ENCODE measurements at places on chromosomes 2 and 18.
A peak's percentile ranks its signal among the peaks of the same experiment; 100 is the strongest.

GRCh38 chr2:156490466-156490840 lies 54.3 kb downstream of the GPD2 start:
- no peak for DNase-seq

GRCh38 chr2:107772353-107772752 lies 54.3 kb upstream of the RGPD4 start:
- DNase-seq = no peak

DNA sequence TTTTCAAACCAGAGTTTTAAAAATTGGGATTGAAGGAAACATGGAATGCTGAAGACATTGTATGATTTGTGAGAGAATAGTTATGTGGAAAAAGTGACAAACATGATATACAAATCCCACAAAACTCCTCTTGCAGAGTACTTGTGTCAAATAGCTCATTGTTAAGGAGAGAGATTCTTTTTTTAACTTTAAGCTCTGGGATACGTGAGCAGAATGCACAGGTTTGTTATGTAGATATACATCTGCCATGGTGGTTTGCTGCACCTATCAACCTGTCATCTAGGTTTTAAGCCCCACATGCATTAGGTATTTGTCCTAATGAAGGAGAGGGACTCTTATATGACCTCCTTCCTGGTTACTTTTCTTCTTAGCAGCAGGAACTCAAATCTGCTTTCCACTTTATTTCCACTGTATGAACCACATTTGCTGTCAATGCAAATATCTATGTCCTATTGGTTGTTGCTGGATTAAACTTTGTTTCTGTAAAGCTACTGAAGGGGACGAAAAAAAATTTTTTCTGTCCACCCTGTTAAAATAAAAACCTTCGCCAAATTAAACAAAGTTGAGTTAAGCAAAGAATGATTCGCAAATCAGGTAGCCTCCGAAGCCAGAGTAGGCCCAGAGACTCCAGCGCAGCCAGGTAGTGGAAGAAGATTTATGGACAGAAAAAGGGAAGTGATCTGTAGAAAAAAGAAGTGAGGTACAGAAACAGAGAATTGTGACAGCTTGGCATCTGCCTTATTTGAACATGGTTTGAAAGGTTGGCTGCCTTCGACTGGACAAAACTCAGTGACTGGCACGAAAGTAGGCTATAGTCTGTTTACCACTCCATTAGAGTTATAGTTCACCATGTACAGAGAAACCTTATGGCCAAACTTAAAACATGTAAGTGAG lies 430.1 kb upstream of the CHST9 start:
- no peak for DNase-seq

DNA sequence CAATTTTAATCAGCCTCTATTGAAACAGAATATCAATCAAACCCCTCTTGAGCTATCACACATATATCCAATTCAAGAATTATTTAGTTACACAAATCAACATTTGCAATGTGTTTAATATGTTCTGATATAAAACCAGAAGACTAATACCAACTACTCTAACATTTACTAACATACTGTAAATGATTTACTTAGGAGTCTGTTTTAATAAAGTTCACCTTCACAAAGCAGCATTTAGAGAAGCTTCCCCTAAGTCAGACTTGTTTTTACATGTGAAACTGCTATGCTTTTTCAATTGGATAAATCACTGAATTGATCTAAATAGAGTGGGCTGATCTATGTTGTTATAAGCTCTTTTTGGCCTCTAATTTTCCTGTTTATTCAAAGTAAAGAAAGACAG lies 18.3 kb downstream of the COL4A3 start:
- DNase-seq = no peak

- no peak for DNase-seq
These were observed 86.7 kb downstream of the ITSN2 start for GRCh38 chr2:24273598-24273997.

DNA sequence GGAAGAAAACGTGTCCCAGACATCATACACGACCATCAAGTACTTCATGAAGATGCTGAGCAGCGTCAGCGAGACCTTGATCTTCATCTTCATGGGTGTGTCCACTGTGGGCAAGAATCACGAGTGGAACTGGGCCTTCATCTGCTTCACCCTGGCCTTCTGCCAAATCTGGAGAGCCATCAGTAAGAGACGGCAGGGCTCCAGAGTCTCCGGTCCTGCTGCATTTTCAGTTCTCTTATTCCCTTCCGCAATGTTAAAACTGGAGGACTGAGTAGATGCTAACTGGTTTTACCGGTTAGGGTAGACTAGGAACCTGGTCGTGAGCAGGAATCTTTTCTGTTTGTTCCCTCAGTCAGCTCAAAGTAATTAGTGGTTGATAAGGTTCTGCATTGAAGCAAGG lies 32.3 kb downstream of the SLC9A4 start:
- DNase-seq = peak; percentile 37

DNA sequence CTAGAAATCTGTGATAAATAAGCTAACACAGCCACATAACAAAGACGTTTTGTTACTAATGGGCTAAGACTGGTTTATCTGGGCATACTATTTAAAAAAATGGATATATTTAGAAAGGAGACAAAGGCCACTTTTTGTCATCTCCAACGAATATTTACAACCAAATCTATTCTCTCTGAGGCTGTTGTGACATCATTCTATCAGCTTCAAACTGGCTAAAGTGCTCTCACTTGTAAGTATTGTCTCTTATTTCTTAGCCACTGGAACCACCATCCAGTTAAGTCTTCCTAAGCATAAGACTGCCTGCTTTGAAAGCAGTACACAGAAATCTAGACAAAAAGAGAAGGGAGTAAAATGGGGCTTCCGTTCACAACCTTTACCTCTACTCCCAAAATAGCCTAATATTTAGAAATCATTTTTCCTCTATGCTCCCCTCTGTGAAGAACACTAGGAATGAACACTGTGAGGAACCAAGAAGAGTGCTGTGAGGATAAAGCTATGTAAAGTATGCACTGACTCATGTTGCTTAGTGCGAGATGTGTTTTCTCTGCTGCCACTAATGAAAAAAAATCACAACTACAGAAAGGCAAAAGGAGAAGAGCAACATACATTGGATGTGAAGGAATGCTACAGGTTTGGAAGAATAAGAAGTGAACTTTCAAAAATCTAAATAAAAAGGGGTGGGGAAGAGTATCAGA lies 264.1 kb downstream of the EXOC6B start:
- no peak for DNase-seq

DNA sequence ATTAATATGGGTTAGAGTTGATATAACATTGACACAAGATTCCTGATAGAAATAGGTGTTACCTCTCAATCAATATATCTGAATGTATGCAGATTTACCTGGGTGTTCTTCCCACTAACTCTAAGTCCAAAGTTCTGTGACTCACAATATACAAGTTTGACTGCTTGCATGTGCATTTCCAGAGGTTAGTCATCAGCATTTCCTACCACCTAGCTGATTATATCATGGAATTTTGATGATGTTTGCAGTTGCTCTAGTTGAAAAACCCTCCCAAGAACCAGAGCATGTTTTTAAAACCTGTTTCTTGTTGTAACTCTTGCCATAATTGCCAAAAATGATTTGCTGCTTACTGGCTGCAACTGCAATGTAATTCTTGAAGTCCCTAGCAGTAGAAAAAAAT lies 15.0 kb upstream of the DSG1 start:
- DNase-seq = no peak

DNA sequence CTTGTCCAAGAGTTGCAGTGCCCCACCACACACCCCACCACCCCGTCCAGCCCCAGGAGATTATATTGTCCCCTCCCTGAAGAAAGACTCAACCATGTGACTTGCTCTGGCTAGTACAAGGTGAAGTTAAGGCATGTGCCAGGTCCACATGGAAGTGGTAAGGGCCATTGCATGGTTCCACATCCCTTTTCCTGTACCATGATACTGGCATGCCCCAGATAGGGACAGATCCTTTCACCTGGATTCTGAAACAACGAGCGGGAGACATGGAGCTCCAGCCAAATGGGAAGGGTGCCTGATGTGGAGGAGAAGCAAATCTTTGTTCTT lies 141.5 kb upstream of the APCDD1 start:
- DNase-seq = no peak

DNA sequence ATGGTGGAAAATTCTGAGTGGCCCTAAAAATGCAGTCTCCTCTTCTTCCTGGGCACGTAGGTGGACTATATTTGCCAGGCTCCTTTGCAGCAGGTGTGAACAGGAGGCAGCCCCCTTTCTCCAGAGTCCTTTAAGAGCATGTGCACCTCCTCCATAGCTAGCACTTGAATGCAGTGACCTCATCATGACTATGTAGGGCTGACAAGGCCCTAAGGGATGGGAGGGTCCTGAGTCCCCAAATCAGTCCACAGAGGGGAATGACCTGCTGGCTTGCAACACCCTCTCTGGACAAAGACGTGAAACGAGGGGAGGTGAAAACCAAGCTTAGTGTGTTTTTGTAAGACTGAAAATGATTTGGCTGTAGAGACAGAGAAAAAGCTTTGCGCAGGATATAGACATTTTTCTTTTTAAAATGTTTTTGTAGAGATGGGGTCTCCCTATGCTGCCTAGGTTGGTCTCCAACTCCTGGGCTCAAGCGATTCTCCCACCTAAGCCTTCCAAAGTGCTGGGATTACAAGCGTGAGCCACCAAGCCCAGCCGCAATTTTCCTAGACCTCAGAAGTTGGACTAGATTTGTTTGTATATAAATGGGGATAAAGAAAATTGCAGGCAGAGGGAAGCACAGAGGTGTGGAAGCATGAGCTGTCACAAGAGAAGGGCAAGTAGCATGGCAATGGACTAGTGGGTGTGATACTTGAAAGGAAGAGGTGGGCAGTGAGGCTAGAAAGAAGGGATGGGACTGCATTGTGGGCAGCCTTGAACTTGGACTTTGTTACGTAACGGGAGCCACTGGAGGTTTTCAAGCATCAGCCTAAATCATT lies 28.8 kb downstream of the LONRF2 start:
- no peak for DNase-seq

DNA sequence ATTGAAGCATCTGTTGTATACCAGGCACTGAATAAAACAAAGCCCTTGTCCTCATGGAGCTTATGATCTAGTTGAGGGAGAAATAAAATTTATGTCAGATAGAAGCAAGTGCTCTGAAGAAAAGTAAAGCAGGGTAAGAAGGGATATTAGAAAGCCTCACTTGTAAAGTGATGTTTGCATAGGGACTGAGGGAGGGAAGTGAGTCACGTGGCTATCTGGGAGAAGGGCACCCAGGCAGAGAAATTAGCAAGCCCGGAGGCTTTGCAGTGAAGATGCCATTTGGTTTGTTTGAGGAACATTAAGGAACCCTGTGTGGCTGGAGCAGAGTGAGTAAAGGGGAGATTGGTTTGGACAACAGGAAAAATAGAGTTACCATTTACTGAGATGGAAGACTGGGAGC lies 52.1 kb downstream of the RBBP8 start:
- no peak for DNase-seq

- DNase-seq = no peak
These were observed 109.1 kb downstream of the CABLES1 start for GRCh38 chr18:23244401-23244800.

DNA sequence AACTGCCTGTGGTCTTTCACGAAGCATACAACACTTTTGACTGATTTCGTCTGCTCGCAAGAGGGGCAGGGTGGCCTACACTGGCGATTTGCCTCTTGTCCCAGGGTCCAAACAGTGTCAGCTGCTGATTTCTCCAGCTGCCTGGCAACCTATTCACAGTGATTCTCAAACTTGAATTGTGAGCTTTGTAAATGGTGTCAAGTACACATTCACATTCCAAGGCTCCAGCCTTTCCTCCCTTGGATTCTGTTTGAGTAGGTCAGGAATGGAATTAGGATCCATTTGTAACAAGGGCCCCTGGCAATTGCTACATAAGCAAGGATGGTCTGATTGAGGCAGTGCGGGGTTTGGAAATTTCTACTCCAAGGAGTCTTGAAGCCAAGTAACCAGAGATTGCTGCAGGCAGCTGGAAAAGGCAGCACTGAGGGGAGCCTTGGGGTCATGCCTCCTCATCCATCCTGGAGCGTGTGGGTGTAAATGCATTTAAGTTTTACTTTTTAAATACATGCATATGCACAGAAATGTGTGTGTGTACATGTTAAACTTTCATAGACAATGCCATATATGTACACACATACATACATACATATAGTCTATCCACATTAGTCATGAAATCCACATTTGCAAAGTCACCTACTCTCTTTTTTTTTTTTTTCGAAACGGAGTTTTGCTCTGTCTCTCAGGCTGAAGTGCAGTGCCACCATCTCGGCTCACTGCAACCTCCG lies 86.8 kb upstream of the UXS1 start:
- DNase-seq = no peak

DNA sequence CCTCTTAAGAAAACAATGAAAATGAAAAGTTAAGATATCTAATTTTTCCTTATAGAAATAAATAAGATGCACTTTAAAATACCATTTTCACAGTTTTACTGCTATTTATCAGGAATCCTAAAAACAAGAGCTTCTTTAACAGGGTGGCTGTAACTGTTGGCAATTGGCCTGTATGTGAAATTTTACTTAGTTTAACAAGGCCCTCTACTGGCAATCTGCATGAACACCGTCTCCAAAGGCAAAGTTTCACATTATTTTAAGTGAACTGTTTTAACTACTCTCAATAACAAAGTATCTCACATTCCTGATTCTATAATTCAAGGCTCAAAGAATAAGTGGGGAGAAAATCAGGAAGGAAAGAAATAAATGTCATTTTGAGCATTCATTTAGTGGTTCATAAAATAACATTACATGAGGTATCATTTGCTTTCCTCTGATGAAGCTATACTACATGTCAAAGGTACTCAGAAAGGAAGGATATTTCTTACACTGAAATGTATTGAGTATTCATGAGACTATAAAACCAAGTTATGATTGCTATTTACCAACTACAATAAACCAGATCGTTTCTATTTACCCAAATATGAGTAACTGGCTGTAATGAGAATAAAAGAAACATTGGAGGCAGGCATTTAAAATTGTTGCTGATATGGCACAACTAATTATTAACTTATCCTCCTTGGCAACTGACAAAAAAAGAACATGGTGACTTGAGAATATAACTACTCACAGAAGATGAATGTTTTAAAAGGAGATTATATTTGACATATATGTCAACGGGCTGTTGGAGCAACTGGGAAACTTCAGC lies 7.0 kb downstream of the NCKAP5 start:
- peak; percentile 35 for DNase-seq

DNA sequence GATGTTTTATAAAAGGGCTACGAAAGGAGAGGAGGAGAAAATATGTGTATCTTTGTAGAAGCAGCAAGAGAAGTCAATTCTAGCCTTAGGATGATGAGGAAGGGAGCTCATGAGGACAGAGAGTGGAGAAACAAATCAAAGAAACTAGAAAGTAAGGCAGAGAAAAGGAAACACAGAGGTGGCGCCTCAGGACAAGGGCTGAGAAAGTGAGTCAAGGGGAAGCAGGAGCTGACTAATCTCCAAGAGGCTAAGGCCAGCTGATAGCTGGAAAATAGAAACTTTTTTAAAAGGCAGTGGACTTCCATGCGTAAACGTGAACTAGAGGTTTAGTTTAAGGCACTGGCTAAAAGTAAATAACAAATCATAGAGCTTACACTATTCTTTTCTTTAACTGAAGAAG lies 173.3 kb downstream of the ANKRD44 start:
- DNase-seq = no peak

All from iPS-NIHi11 (cell line).